SK-N-MC (cell line): ENCODE measurements at places on chromosomes 2 and 18.

DNA sequence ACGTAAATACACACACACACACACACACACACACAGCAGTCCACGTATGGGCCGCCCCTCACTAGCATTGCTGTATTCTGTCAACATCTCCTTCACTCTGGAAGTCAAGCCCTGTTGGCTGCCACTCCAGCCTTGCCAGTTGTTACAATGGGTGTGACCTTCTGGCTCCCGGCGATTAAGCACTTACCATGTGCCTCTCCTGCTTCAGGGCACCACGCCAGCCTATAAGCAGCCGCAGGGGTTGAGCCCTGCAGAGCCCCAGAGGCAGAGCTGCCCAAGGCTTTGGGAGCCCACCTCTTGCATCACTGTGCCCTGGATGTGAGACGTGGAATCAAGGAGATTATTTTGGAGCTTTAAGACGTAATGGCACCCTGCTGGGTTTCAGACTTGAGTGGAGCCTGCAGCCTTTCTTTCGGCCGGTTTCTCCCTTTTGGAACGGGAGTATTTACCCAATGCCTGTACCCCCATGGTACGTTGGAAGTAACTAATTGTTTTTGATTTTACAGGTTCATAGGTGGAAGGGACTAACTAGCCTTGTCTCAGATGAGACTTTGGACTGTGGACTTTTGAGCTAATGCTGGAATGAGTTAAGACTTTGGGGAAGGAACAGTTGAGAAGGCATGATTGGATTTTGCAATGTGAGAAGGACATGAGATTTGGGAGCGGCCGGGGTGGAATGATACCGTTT lies 54.5 kb upstream of the ROCK2 start:
- DNase-seq, result no peak

- DNase-seq, result no peak
These were observed 44.7 kb upstream of the KIDINS220 start for GRCh38 chr2:8882094-8882493.

- DNase-seq, result no peak
These were observed 2.1 kb downstream of the NCKAP1 start for GRCh38 chr2:183035954-183036669.

- DNase-seq, result no peak
These were observed 399.2 kb downstream of the CPS1 start for GRCh38 chr2:210955591-210955990.

DNA sequence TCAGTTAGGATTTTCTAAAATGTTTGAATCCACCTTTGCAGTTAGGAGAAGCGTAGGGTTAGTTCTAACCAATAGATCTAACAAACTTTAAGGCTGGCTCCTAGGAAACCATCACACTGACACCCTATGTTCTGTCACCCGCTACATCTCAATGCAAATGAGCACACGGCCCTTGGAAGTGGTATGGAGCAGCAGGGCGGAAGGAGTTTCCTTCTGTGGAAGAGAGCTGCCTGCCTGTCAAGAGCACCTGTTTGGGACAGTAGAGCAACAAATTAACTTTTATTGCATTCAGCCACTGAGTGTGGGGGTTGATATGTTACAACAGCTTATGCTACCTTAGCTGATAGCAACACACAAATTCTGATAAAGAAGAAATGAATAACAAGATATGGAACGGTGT lies 306.9 kb upstream of the RAB6C start:
- no peak for DNase-seq

GRCh38 chr2:112876257-112876970 lies 34.6 kb upstream of the IL37 start:
- no peak for DNase-seq

DNA sequence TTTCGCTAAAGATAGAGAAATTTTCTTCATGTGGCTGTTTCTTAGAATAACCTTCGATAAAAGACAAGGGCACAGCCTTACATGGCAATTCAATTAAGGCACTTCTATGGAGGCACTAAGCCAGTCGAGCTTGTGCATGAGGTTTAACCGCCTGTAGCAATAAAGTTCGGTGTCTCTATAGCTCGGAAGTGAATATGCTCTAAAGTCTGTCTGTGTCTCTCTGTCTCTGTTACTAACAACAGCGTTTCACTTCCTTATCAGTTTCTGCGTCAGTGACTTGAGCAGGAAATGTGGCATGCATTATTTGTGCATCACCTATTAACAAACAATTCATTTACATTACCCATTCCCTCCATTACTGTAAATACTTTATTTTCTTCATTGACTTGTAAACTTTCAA lies 365.1 kb upstream of the NETO1 start:
- DNase-seq, result no peak

DNA sequence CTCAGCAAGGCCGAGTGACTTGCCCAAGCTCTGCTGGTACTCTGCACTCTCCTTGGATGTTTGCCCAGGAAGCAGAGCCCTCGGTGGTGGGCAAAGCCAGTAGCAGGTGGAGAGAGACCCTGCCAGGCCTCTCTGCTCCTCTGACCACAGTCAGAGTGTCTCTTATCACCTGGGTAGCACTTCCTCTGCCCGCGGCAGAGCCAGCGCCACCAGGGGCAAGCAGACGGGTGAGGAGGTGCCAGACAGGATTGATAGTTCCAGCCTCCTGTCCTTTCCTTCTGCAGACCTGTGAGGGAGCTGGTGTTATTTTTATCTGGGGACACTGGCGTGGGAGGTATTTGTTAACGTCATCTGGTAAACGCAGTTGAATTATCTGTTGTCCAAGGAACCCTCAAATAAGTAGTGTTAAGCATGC lies 152.9 kb downstream of the SMAD7 start:
- DNase-seq, result no peak

DNA sequence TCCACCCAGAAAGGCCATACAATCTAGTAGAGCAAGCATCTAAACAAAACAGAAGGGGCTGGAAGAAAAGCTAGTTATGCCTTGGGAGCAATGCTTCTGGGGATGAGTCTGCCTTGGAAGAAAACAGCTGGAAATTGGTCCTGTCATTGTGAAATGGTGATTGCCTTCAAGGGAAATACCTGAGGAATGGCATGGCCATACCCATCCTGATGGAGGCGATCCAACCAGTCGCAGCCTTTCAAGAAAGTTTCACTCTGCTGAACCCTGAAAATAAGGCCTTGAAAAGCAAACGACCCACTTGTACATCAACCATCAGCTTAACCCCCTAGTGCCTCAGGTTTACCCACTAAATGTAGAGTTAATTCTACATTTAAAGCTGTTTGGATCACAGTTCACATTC lies 72.6 kb upstream of the PID1 start:
- DNase-seq, result no peak

GRCh38 chr2:218286570-218287459 lies 5.5 kb downstream of the TMBIM1 start:
- DNase-seq, result no peak

- DNase-seq, result no peak
These were observed 64.0 kb downstream of the SLC39A10 start for GRCh38 chr2:195721042-195721441.

- no peak for DNase-seq
These were observed 90.3 kb downstream of the SP3 start for GRCh38 chr2:173874894-173875237.

- DNase-seq, result no peak
These were observed 123.0 kb upstream of the SERPINE2 start for GRCh38 chr2:224162122-224162521.

DNA sequence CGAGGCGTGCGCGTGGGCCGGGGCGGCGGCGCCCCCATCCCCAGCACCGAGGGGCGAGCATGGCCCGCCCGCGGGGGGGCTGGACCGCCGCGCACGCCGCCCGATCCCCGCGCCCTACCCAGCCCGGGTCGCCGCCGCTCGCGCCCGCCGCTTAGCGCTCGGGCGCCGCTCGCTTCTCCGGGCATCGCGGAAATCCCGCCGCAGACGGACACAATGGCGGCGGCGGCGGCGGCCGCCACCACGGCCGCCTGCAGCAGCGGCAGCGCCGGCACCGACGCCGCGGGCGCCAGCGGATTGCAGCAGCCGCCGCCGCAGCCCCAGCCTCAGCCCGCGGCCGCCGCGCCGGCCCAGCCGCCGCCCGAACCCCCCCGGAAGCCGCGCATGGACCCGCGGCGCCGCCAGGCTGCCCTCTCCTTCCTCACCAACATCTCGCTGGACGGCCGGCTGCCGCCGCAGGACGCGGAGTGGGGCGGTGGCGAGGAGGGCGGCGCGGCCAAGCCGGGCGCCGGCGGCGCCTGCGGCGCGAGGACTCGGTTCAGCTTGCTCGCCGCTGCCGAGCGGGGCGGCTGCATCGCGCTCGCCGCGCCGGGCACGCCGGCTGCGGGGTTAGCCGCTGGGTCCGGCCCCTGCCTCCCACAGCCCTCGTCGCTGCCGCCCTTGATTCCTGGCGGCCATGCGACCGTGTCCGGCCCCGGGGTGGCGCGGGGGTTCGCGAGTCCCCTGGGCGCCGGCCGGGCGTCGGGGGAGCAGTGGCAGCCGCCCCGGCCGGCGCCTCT lies 453 bp downstream of the CABLES1 start:
- DNase-seq, result no peak

GRCh38 chr2:105842555-105842954 lies 97.8 kb downstream of the NCK2 start:
- DNase-seq, result no peak

- no peak for DNase-seq
These were observed 32.2 kb downstream of the QPCT start for GRCh38 chr2:37376421-37377186.

DNA sequence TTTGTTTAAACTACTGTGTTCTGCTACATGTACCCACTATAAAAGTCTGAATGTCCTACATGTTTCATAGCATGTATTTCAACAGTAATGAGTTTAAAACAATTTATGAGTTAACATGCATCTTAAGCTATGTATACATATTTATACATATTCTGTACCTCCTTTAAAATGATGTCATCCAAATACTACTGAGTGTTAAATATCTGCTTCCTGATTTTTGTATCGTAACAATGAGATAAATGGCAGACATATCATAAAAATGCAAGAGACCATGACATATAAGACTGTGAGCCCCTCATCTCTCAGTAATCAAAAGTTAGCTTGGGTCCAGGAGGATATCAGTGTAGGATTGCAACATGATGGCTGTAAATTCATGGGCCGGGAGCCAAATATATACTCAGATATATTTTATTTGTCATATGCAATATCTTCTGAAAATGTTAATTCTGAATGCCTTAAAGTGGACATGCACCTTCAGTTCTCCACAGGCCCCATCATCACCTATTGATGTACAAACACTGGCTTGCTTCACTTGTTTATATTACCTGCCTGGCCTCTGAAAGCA lies 3.6 kb downstream of the COL5A2 start:
- no peak for DNase-seq

GRCh38 chr2:147538088-147538487 lies 306.7 kb upstream of the ACVR2A start:
- DNase-seq, result no peak

- no peak for DNase-seq
These were observed 53.6 kb upstream of the CTDP1 start for GRCh38 chr18:79625924-79626561.

- no peak for DNase-seq
These were observed 321.0 kb downstream of the RND3 start for GRCh38 chr2:150166313-150167051.

- no peak for DNase-seq
These were observed 163.2 kb downstream of the INSIG2 start for GRCh38 chr2:118251427-118251826.

- no peak for DNase-seq
These were observed 2.9 kb upstream of the MEIS1 start for GRCh38 chr2:66431846-66432587.

DNA sequence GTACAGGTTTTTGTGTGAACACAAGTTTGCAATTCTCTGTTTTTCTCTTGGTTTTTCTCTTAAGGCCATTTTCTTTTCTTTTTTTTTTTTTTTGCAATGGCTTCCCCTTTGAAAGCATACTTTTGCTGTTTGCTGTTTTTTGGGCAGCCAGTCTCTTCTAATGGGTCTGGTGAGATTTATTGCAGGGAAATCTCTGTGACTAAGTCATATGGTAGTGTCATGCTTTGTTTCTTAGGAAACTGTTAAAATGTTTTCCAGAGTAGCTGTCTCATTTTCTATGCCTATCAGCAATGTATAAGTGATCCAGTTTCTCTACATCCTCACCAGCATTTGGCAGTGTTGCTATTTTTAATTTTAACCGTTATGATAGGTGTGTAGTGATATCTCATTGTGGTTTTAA lies 27.9 kb upstream of the CDCA7 start:
- no peak for DNase-seq

GRCh38 chr2:216887138-216887537 lies 27.3 kb upstream of the TNP1 start:
- DNase-seq, result no peak

DNA sequence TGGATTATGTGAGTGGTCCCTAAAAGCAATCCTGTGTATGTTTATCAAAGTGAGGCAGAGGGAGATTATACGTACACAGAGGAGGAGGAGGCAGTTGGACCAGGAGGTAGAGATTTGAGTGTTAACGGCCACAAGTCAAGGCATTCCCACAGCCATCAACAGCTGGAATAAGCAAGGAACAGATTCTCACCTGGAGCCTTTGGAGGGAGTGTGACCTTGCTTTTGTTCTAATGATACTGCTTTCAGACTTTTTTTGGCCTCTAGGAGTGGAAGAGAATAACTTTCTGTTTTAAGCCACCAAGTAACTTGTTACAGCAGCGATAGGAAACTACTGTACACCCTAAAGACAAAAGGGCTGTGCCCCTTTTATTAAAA lies 18.1 kb downstream of the LCLAT1 start:
- no peak for DNase-seq

DNA sequence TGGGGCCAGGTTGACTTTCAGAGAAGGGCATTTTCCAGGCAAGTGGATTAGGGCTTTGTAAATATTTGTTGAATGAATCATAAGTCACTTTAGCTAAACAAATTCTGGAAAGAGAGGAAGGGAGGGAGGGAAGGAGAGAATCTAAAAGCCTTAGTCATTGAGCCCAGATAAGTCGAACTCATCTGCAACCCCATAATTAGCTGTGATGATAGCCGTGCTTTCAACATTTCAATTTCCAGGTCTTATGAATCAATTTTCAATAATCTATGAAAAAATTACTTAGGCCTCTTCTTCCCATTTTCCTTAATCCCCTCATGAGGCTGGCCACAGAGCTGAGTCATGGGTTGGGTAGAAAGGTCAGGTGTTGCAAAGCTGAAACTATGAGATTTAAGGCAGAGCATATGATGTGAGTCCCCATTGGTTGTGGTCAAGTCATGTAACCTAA lies 111.9 kb upstream of the MAPRE2 start:
- DNase-seq, result no peak

GRCh38 chr18:2331491-2331890 lies 239.8 kb downstream of the METTL4 start:
- no peak for DNase-seq
